ENCODE measurements at places on chromosomes 13 and 19.
A peak's percentile ranks its signal among the peaks of the same experiment; 100 is the strongest.

DNA sequence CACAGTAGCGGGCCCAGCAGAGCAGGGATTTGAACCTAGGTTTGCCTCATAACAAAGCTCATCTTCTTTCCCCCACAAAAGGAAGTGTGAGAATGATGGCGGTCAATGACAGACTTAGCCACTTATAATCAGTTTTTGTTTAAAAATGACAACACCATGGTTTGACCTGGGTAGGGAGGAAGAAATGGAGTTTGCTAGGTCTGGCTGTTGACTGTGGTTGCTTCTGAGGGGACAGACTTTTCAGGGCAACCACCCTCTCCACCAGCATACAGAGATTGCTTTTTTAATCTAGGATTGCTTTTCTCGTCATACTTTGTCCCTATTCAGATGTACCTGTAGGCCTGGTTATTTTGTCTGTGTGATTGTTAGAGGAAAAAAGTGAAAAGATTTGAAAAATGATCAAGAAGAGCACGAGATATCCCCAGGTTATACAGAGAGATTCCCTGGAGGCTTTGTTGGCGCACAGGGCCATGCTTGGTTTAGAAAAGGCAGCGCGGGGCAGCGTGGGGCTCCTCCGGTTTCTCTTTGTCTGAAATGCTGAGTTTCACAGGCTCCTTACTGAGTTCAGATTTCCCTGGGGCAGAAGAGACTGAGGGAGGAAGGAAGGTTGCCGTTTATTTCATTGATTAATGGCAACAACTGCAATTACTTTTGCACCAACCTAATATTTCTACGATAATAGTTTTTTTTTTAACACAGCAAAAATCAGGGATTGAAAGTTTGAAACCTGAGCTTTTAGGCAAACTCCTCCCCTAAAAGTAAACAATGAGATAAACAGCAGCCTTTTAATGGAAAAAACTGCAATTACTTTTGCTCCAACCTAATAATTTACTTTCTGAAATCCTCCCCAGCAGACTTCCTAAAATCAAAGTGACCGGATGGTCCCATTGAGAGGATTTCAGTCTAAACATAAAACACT lies 97.0 kb upstream of the RNF113B start:
- no peak for DNase-seq

DNA sequence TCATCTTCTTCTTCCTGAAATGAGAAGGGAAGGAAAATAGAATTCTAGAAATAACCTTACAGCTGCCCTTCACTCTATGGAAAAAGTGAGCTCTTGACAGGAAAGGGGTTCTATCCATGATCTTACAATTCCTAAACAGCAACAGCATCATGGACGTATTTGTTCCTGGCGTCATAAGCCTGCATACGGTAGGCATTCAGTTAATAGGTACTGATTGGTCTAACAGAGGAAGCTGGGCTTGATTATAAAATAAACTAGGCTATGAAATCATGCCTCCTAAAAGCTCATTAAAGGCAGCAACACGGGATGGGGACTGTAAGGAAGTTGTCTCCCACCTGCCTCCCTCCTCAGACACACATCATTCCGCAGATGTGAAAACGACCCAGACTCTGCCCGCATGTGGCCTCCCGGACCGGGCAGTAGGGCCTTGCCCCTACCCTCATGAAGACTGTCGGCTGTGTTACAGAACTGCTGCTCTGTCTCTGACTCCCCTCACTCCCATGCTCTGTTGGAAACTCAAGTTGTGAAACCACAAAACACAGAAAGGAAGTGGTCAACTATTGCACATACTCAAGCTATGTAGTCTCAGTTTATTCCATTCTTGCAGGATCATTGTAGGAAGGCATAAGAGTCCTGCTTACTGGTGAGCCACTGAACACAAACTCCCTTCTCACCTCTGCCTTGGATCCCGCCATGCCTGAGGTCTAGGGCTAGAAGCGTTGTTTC lies 129.8 kb downstream of the DLEU7 start:
- DNase-seq = peak; percentile 88

GRCh38 chr13:110422913-110423688 lies 116.0 kb downstream of the COL4A2 start:
- no peak for DNase-seq

DNA sequence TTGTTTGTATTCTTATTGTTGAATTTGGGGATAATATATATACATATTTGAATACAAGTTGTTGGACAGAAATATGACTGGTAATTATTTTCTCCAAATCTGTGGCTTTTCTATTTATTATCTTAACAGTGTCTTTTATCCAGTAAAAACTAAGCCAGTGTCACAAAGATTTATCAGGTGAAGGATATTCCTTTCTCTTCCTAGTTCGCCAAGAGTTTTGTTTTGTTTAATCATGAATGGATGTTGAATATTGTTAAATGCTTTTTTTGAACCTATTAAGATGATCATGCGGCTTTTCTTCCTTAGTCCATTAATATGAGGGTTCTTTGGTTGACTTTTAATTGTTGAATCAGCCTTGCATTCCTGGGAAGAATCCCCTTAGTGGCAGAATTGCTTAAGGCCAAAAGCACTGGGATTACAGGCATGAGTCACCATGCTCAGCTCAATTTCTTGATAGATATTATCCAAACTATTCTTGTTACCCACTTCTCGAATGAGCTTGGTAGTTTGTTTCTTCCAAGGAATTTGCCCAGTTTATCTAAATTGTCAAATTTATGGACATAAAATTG lies 53.3 kb downstream of the TEX26 start:
- DNase-seq = peak; percentile 41

DNA sequence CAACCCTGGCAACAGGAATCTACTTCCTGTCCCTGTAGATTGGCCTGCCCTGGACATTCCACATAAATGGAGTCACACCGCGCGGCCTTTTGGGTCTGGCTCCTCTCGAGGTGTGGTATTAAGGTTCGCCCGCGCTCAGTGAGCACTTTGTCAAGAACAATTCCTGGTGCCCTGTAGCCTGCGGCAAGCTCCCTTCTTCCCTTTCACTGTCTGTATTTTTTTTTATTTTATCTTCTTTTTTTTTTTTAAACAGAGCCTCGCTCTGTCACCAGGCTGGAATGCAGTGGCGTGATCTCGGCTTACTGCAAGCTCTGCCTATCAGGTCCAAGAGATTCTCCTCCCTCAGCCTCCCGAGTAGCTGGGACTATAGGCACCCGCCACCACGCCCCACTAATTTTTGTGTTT lies 28.3 kb downstream of the PEX11G start:
- DNase-seq = peak; percentile 27

DNA sequence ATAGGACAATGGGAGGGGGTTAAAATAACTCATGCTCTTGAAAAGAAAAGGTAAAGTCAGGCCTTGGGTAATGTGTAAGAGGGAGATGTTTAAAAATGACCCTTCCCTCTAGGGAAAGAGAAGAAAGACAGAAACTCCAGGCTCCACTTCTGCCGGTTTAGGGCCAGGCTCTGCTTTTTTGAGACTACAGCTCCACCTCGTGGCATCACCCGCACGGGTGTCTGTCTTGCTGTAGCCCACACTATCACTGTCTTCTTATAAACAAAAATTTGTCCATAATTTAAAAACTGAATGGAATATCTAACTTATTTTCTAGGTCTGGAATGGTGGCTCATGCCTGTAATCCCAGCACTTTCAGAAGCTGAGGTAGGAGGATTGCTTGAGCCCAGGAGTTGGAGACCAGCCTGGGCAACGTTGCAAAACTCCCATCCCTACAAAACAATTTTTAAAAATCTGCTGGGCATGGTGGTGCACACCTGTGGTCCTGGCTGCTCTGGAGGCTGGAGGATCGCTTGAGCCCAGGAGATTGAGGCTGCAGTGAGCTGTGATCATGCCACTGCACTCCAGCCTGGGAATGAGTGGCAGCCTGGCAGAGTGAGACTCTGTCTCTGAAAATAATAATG lies 65.1 kb upstream of the GTF3A start:
- DNase-seq = peak; percentile 57

GRCh38 chr13:36673838-36674326 lies at the start of gene SERTM1:
Gene SERTM1, plus strand, starts transcription at chr13:36674020. Its CDS starts 21,059 bp downstream, at chr13:36695079.
- no peak for DNase-seq

- DNase-seq = no peak
Measured at GRCh38 chr13:80133631-80134261, 207.2 kb downstream of the SPRY2 start.

DNA sequence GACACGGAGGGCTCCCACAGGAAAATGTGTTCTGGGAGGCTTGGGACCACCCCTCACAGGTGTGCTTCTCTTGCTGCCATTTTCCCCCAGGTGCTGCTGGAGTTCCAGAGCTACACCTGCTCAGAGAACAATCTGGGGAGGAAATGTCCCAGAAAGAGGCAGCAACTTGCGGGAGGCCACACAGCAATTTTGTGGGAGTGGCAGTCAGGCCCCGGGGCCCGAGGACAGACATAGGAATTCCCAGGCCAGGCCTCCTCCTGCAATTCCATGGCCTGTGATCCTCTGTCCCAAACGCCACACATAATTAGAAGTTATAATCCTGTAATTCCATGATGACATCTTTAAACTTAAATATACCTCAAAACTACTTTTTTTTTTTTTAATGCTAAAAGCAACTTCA lies 1.8 kb downstream of the RHPN2 start:
- DNase-seq = no peak

GRCh38 chr19:41646589-41647204 lies 19.8 kb upstream of the CEACAM4 start:
- DNase-seq = no peak

DNA sequence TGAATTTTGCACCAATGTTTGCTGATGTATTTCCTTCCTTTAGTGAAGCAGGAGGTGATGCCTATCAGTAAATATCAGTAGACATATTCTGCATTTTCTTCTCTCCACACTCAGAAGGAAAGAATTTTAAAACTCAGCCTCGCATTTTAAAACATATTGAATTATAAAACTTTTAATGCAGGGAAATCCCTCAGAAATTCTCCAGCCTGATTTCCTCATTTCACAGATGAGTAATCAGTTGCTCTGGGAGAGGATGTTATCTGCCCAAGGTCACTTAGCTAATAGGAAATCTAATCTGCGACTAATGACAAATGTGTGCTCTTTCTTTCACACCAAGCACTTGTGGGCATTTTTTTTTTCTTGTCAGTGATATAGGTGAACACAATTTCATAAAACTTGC lies 320.6 kb downstream of the ITGBL1 start:
- DNase-seq = no peak

GRCh38 chr19:6778386-6778785 lies 5.9 kb downstream of the VAV1 start:
- DNase-seq = no peak

GRCh38 chr13:97407540-97407939 lies 26.4 kb upstream of the RAP2A start:
- DNase-seq = no peak

GRCh38 chr19:18856385-18857126 lies 24.8 kb downstream of the UPF1 start:
- no peak for DNase-seq

- no peak for DNase-seq
Measured at GRCh38 chr13:114044486-114044885, 70.6 kb upstream of the C13orf46 start.

- DNase-seq = no peak
Measured at GRCh38 chr19:13884726-13885591, 8.0 kb downstream of the NANOS3 start.

DNA sequence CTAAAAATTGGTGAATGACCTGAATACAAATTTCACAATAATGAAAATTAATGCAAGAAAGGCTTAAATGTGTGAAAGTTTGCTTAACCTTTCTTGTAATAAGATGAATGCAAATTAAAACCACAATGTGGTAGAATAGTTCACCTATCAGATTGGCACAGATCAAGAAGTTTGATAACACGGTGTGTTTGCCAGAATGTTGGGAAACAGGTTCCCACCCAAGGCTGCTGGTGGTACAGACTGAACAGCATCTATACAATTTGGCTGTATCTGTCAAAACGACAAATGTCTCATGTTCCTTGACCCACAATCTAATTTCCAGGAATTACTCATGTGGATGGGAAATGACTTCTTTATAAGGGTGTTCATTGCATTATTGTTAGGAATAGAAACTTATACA lies 8.6 kb upstream of the IRS2 start:
- DNase-seq = no peak

- DNase-seq = no peak
Measured at GRCh38 chr13:40261336-40261735, 405.1 kb downstream of the FOXO1 start.

DNA sequence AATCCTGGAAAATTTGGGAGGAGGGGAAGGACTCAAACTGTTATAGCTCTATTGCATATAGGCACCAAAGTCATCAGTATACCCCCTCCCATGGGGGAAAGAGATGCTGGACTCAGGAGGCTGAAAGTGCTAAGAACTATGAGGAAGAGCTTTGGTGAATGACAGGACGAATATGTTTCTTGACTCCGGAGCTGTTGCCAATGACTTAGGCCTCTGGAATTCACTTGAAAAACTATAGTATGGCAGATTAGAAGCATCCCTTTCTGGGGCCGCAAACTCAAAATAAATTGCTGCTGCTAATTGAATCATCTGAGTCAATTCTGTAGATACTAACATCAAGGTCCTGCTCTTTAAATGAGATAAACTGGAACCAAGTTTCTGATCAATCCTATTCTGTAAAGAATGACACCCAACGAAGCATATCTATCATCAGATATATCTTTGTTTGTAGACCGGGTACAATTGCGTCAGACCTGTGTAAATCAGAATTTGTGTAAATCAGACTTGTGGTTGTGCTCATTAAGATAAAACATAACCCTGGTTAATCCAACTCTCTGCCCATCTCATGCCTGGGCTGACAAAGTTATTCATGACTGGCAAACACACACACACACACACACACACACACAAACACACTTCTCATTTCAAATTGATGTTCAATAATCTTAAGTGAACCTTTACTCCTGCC lies 1793.8 kb upstream of the PCDH20 start:
- no peak for DNase-seq

GRCh38 chr13:46578590-46578975 lies 25.6 kb downstream of the LRCH1 start:
- DNase-seq = no peak

GRCh38 chr13:83890358-83890757 lies 8.1 kb upstream of the SLITRK1 start:
- DNase-seq = no peak

GRCh38 chr13:114128624-114129522 lies 3.5 kb downstream of the RASA3 start:
- peak; percentile 82 for DNase-seq

GRCh38 chr13:89673789-89674311 lies 1673.6 kb upstream of the MIR17HG start:
- no peak for DNase-seq

DNA sequence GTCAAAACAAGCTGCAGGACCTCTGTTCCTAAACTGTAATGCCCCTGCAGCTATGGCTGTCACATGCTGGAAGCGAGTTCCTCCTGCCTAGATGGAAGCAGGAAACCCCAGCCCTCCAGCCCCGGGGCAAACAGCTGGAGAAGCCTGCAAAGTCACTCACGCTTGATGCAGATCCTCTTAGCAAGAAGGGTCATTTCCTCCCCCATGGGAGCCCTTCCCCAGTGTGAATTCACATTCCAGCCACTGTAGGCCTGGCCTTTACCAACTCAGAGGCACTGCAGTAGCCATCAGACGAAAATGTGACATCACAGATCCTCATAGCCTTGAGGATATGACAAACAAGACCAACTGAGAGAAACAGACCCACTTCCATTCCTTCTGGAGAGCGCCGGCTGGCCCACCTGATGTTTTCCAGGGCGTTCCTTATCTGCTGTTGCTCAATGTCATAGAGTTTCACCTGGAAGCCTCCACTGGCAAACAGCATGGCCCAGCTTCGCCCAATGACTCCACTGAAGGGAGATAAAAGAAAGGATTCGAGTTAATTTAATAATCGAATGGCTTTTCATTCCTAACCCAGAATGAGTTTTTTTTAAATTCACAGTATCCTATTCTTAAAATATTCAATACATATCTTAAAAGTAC lies 13.5 kb downstream of the CRYL1 start:
- DNase-seq = no peak
